ENCODE measurements at places on chromosomes 7 and 10.
A peak's percentile ranks its signal among the peaks of the same experiment; 100 is the strongest.

- DNase-seq: peak; percentile 58
These were observed 148.3 kb upstream of the BMPER start for GRCh38 chr7:33757050-33757449.

DNA sequence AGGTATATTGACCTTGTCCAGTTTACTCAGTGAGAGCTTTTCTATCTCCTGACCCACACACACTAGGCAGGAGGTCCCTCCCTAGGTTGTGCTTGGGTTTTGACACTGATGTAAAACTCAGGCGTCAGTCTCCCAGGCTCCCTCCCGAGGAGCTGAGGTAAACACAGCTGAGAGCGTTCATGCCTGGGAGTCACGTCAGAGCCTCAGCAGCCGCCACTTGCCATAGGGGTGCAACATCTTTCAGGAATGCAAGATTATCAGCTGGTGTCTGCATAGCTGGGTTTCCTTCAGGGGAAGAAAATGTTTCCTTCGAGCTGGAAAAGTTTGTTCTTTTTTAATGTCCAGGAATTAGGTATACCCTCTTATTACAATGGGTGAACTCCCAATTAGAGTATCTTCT, 70.6 kb downstream of the FGFR2 start:
- DNase-seq: no peak

DNA sequence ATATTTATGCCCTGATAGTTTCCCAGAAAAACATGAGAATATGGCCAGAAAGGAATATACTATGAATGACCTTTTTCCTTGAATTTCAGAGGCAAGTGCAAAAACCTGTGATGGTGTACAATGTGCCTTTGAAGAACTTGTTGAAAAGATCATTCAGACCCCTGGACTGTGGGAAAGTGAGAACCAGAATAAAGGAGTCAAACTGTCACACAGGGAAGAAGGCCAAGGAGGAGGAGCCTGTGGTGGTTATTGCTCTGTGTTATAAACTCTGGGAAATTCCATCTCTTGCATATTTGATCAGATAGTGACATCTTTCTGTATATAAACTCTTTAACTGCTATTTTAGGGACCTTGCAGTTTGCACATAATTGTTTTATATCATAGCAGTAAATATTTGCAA, 33.7 kb downstream of the RAB18 start:
- DNase-seq: no peak

DNA sequence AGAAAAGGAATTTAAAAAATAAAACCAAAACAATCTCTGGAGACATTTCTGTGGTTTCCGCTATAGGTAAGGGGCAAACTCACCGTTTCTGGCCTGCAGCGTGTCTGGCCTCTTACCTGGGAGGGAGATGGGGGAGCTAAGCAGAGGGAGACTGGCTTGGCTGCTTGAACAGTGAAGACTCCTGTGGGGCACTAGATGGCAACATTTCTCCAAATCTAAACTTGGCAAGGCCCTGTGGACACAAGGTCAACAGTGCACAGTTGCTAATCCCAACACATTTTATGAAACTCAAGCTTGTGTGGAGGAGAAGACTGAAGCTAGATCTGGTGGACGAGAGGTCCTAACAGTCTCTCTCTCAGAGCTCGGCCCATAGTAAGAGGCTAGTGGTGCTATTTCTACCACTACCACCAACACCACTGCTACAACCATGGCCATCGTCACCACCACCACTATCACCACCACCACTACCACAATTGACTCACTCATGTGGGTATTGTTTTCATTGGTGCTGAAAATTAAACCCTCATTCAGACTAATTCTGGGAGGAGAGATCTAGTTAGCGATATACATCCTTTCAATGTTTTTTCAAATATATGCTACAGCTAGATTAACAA, 28.4 kb upstream of the CDHR3 start:
- DNase-seq: no peak

- DNase-seq: peak; percentile 89
These were observed at the start of gene ARPC1B for GRCh38 chr7:99374111-99375064. TSS of gene ARPC1B (plus strand) at chr7:99374730. CDS start at chr7:99385715, 10,985 bp downstream.

DNA sequence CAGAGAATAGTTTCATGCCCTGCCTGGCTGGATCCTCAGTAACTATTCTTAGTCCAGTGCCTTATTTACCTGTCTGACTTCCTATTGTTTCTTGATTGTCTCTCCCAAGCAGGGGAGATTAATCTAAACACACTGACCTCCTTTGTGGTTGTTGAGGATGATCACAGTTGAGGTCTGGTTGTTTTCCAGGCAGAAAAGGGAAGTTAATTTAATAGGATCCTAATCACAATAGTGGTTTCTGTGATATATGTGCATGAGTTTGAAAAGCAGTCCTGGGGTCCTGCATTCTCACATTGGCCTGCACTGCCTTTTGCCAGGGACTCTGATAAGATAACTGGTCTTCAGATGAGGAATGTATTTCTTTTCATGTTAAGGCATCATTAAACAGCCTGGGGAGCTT, 130.1 kb downstream of the SND1 start:
- no peak for DNase-seq

DNA sequence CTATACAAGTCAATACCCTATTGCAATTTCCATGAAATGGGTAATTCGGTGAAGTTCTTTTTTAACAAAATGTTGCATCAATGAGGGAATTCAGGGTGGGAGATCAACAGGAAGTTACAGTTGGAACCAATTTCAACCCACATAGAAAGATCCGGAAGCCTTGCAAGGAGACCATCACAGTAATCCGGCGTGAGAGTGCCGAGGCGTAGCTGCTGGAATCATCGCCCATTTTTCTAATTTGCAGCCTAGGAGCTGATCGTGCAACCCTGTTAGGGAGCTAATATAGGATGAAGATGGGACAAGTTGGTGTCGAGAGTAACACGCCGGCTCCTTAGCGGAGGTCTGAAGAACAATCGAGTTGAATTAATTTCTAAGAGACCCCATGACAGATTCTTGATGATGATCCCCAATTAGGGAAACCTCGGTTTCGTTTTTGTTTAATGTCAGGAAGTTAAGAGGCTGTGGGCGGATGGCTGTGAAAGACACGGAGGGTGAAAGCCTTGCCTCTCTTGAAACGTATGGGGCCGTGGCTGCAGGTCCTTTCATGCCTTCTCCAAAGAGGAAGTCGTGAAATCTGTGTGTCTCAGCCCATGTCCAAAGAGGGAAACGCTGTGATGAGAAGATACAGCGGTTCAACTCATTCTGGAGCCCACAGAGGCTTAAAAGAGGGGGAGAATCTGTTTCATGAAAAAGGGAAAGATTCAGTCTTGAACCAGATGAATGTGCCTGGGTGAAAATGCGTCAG, 51.2 kb upstream of the CARD11 start:
- no peak for DNase-seq

Measured in H54 (cell line).